Adipocyte (in vitro differentiated cells): ENCODE measurements at places on chromosomes 1 and 21.

DNA sequence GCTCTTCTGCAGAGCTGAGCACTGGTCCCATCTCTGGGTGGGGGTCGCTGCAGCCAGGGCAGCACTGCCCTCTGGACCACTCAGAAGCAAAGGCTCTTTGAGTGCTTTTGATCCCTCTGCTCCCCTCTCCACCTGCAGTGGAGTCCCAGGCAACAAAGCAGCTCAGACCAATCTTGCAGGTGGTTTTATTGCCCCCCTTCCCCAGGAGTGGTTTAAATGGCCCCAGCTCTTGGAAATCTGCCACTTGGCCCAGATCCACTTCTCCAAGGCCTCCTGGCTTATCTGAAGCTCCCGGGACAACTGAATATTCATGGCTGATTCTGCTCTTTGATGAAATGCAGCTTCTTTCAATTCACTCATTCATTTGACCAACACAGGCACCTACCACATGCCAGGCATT, 2.7 kb downstream of the STUM start:
- no peak for DNase-seq

DNA sequence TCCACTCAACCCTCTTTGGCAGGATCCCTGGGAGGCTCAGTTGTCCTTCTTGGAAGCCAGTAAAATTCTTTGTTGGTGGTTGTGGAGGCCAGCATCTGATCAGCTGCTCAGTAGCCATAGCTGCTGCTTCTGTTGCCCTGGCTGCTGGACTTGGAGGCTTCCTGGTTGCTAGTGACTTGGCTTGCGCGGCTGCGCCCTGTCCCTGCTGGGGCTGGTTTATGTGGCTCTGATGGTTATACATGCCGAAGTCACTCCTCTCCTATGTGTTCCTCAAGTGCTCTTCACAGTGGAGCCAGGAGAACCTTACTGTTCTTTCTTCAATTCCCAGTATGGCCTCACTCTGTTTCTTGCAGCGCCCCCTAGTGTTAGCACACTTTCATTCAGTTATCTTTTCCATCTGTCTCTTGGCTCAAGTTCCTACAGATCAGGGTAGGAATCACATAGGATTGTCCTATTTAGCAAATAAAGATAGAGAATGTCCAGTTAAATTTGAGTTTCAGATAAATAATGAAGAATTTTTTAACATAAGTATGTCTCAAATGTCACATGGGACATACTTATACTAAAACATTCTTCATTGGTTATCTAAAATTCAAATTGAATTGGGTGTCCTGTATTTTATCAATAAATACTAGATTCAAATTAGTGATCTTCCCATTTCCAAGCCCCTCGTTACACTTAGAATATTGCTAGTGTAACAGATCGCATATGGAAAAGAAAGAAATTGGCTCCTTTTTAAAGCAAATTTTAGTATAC, 176.5 kb downstream of the TGFB2 start:
- DNase-seq = peak; percentile 61

DNA sequence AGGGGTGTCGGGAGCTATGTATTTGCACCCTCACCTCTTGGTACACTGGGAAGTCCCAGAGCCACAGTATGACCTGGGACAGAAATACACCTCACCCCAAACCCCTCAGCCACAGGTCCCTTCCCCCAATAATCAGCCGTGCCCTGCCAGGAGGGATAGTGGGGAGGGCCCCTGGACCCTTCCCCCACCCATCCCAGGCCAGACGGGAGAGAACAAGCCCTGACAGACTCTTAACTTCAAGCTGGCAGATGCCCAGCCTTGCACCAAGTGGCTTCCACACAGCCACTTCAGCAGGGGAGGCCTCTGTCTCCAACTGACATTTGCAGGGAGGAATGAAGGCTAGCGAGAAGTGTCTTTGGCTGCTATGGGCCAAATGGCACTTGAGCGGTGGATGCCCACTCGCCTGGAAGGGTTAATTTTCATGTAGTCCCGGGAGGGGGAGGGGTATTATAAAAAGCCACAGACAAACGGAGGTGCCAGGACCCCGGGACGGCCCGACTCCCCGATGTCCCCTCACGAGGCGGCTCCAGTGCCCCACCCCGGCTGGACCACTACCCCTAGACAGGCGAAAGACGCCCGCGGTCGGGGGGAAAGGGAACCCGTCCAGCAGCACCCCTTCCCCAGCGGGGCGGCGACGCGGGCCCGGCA, 495 bp downstream of the SYNC start:
- DNase-seq = peak; percentile 64

DNA sequence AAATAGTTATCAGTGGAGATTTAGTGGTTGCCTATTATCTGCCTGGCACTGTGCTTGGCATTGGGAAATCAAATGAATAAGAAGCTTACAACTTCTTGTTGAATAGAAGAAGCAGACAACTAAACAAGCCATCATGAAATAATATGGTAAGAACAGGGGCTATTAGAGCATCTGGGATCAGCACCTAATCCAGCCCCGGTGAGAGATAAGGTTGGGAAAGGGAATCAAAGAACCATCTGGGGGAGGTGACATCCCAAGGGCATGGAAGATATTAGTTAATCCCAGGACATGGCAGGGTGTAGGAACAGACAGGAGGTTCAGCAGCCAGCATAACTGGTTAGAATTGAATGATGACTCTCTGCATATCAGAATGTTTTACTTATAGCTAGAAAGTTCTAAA, 36.3 kb upstream of the SUCO start:
- peak; percentile 16 for DNase-seq

- DNase-seq = no peak
Measured at GRCh38 chr1:173870252-173871075, 2.3 kb downstream of the ZBTB37 start.

DNA sequence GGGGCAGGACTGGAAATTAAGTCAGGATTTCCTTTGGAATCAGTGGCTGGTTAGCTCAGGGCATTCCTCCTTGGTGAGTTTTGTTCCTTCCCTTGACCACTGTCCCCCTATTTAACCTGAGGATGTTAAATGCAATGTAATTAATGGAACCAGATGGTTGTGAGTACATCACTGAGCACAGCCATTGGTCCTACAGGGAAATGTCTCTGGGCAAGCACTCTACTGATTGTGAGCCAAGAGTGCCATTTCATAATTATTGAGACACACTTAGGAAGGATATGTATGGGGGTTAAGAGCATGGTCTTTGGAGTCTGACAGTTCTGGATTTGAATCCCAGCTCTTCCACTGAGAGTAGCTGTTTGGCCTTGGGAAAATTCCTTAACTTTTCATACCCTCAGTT, 74.4 kb downstream of the SPAG17 start:
- no peak for DNase-seq
